Caki2 (cell line): ENCODE measurements at places on chromosomes 13 and 19.

- DNase-seq = no peak
Observed at GRCh38 chr13:75194717-75195462, 287.1 kb downstream of the TBC1D4 start.

- no peak for DNase-seq
Observed at GRCh38 chr19:43597876-43598275, 1.5 kb downstream of the ZNF576 start.

DNA sequence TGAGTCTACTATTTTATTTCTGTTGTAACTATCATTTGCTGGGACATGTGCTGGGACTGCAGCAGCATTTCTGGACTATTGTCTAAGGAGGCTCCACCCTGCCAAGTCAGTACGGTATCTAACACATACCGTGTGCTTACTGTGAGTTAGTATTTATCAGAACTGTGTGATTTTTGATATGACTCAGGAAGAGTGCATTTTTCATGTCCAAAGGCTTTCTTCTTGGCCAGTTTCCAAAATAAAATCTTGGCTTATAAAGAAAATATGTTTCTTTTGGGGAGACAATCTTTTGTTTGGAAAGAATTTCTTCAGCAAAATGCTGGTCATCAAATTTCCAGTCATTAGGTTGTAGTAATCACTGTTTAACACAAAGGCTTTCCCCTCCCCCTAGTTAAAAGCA lies 11.6 kb downstream of the PARP4 start:
- no peak for DNase-seq

- DNase-seq = no peak
Observed at GRCh38 chr19:16589917-16590316, 17.7 kb upstream of the SLC35E1 start.

DNA sequence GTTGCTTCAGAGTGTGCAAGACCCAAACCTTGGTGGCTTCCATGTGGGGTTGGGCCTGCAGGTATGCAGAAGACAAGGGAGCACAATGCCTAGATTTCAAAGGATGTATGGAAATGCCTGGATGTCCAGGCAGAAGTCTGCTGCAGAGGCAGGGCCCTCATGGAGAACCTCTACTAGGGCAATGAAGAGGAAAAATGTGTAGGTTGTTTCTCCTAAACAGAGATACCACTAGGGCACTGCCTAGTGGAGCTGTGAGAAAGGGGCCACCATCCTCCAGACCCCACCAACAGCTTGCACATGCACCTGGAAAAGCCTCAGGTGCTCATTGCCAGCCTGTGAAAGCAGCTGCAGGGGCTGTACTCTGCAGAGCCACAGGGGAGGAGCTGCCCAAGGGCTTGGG lies 532.6 kb upstream of the GPC6 start:
- DNase-seq = no peak

GRCh38 chr13:42393573-42394360 lies 121.8 kb downstream of the AKAP11 start:
- no peak for DNase-seq

DNA sequence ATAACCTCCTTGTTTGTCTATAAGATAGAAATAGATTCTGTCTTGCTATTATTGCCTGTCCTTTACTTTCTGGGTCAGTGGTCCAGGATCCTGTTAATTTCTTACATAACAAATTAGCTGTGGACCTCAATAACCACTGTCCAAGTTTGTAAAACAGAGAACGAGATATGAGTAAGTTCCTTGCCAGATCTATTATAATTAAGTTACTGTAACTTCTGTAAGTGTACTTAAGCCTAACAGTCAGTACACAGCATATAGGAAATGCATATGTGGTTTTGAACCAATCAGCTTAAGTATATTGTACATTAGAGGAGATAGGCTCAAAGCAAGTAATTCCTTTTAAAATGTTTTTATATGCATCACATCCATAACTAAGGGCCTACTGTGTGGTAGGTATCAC lies 34.9 kb downstream of the HTR2A start:
- no peak for DNase-seq

DNA sequence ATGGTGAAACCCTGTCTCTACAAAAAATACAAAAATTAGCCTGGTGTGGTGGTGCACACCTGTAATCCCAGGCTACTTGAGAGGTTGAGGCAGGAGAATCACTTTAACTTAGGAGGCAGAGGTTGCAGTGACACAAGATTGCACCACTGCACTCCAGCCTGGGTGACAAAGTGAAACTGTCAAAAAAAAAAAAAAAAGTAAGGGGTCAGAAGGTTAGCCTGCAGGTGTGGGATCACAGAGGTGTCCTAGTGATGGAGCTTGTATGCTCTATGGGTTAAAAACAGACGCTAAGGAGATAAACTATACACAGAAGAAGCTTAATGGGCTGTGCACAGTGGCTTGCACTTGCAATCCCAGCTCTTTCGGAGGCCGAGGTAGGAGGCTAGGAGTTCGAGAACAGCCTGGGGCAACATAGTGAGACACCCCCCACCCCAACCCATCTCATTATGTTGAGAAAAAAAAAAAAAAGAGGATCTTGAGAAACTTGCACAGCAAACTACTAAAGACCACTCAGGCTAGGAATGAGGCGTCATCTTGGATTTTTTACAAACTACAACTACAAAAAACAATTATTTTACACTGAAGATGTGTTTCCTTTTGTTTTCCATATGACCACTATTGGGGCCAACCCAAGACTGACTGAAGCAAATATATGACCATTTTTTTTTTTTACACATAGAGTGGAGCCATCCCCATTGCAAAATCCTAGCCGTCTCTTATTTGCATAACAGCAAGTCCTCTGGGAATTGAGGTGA lies 7.9 kb downstream of the FOSB start:
- no peak for DNase-seq

DNA sequence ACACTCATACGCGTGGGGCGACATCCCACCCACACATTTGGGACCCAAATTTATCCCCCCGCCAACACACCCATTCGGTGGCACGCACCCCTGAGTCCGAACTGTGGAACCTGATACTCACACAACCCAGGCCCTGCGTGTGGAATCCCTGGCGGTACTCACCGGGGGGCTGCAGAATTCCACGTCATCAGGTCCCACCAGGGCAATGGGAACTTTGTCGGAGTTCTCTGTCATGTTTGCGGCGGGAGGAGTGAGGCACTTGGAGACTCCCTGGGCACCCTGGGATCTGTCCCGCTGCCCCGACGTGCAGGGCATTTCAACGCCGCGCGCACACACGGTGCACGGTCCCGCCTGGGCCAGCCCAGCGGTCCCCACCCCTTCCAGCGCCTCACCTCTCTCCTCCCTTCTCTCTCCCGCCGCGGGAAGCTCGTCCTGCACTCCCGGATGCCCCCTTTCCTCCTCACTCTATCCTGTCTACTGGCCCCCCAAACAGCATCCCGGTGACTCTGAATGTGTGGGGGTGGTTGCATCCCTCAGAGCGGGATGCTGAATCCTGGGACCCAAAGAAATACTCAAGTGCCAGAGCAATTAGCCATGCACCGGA lies at the start of gene CNMD:
TSS of gene CNMD (minus strand) at position 353 of the 604 bp plus-strand sequence. CDS start at position 234, 119 bp downstream.
- DNase-seq = no peak

GRCh38 chr19:1817553-1818179 lies 5.6 kb upstream of the ATP8B3 start:
- no peak for DNase-seq

DNA sequence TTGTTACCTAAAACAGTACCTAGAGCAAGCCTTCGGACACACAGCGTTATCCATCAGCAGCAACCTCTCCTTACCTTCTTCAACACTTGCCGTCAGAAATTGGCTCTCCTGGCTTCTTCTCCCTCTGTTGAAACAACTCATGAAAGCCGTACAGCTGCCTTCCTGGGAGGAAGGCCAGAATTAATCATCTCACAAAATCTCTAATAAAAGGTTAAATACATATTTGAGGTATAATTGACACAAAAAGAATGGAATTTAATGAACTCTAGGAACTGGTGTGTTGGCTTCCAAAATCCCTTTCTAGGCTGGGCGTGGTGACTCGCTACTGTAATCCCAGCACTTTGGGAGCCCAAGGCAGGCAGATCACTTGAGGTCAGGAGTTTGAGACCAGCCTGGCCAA lies 37.3 kb upstream of the GTF2F2 start:
- no peak for DNase-seq

- no peak for DNase-seq
Observed at GRCh38 chr19:54164369-54165068, 5.0 kb upstream of the LENG1 start.

GRCh38 chr19:47274891-47275761 lies 441 bp downstream of the INAFM1 start:
- DNase-seq = peak; percentile 32

DNA sequence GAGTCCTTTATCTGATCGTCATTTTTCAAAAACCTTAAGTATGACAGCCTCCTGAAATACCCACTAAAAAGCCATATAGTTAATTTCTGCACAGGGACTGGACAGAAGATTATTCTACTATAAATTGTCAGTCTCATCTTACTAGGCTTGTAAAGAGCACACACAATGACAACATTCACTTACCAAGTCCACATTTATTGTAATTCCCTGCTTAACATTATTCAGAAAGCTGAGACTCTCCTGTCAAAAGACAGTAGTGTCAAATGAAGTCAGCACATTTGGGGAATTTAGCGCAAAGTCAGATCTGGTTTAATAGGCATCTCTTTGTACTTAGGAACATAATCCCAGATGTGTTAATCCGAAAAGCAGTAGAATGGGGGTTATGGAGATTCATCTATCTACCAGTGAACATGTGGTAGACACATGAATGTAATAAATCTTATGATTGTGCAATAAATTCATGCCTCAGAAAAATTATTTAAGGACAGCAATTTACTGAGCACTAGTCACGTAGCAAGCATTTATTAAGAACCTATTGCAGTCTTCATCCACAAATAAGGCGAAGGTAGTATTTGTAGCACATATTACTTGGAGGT lies 224.6 kb upstream of the GPC6 start:
- no peak for DNase-seq

DNA sequence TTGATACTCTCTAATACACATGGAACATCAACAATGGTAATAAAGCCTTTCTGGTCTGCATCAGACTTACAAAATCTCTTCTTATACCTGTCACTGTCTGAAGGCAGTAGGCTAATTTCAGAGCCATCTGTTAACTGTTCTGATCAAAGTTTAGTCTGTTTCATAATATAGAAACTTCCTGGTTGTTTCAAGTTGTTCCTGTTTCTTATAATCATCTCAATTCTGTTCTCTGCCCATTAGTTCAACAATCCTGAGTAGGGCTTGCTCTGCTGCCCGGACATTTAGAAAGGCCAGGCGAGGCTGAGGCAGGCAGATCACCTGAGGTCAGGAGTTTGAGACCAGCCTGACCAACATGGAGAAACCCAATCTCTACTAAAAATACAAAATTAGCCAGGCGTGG lies 5.4 kb upstream of the ZSCAN5A start:
- DNase-seq = no peak

GRCh38 chr13:113410472-113411201 lies 42.7 kb downstream of the ADPRHL1 start:
- DNase-seq = peak; percentile 93

DNA sequence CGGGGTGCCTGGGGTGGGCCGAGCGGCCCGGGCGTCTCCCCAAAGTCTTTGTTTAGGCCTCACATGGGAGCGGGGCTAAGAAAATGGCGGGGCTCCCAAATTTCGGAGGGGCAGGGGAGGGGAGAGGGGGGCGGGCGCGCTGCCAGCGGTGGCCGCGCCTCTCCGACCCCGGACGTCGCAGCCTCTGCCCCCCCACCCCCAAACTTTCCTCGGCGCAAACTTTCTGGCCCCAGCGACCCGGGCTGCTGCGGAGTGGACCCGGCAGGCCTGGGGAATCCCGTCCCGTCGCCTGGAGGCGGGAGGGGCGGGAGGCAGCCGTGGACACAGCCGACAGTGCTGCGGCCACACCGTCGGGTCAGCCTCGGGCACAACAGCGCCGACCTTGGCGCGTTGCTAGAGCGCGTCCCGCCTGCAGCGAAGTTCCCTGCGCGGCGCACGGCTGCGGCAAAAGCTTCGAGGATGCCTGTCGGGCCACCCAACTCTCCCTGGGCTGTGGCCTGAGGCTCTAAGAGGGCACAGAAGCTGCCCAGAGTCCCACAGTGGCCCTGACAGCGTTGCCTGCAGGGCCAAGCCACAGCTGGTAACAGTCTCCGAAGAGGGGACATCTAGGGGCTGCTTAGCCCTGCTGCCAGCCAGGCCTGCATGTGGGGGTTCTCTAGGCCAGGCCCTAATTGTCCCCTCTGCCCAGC lies 1.3 kb downstream of the NFIX start:
- DNase-seq = no peak

DNA sequence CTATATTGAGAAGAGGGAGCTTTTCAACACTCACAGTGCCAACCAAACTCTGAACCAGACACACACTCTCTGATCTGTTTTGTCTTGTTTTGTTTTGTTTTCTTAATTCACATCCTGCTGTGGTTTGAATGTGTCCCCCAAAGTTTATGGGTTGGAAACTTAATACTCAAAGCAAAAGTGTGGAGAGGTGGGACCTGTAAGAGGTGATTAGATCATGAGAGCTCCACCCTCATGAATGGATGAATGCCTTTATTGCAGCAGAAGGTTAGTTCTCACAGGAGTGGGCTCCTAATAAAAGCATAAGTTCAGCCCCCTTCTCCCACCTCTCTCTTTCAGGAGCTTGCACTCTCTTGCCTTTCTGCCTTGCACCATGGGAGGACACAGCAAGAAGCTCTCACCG lies 957.1 kb downstream of the PCDH9 start:
- no peak for DNase-seq

- no peak for DNase-seq
Observed at GRCh38 chr19:6868351-6868750, 19.0 kb upstream of the ADGRE1 start.

DNA sequence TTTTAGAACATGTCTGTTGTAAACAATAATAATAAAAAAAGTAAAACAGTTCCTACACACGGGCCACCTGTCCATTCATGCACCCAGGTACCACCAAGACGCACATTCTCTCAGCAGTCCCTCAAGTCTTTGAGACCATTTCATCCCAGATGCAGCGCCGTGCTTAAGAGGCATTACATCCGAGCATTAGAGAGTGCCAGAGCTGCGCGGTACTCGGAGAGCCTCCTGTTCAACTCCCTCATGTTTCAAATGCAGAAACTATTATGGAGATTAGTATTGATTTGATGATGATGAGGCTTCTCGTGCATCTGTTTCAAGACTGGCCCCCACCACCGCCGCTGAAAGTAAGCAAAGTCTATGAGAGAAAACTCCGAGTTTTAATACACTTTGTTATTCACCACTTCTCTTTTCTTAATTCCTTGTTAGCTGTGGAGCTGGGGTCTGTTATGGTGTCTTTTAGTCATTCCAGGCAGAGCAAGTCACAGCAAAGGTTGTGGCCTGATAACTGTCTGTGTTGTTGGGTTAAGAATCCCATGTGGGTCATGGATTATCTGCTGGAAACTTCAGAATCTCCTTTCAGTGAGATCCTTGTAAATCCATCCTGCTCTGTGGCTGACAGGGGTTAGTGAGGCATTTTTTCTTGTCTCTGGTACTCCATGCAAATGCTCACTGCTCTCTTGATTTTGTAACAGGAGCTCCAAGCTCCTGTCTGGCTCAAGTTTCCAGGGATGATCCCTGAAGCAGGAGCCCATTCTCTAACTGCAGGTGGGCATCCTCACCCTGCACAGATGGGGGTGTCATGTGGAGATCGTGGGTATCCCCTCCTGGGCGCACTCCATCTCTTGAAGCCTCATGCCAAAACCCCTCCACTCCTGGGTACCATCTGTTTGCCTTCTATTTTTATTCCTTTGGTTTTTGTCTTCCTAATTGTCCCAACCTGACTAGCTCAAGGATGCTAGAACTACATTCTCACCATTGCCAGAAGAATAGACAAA lies 74.9 kb upstream of the MTIF3 start:
- DNase-seq = no peak
